CD4-positive, alpha-beta memory T cell (primary cell): ENCODE measurements at places on chromosomes 12 and 14. TPM values are rescaled to one million over a fixed set of nuclear protein-coding genes. Genes with fewer than 3 reads are reported as not detected.

GRCh38 chr14:77607741-77608302 is 8.6 kb downstream of the SPTLC2 start:
- peaks cover 54% of the 10 kb centered on the region for H3K4me1 ChIP-seq
- no peaks in the 10 kb centered on the region for H3K27me3 ChIP-seq
- no peak overlapping the region for H3K4me3 ChIP-seq
- no peak overlapping the region for H3K27ac ChIP-seq

DNA sequence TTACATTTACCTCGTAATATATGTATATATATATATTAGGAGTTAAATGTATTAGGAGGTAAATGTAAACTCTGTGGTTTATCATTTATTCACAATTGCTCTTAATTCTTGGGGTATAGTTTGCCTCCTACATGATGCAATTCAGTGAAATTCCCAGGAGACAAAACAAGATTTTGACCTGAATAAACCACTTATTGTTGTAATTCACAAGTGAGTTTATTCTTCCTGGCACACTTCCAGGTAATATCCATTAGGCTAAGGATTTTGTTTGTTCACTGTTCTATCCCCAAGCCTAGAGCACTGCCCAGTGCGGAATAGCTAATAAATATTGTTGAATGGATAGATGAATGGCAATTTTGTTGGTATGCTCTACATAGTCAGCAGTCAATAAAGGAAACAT is 3.0 kb downstream of the SMIM10L1 start:
- no peaks in the 10 kb centered on the region for H3K27me3 ChIP-seq
- no peaks in the 10 kb centered on the region for H3K36me3 ChIP-seq
- H3K4me3 ChIP-seq, result no peak overlapping the region
- no peak for DNase-seq
- peaks cover 36% of the 10 kb centered on the region for H3K4me1 ChIP-seq

DNA sequence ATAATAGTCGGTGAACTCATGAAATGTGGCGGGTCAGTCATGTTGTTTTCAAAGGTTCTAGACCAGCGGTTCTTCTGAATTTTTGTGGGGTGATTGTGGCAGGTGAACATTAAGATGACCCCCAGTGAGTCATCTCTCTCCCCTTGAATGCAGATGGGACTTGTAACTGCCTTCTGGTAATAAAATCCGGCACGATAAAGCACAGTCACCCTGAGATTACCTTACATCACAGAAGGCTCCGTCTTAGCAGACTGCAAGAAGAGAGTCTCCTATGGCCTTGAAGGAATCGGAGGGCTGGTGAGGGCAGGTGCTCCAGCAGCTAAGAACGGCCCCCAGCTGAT is 189.6 kb downstream of the FOXN3 start:
- no peaks in the 10 kb centered on the region for H3K36me3 ChIP-seq
- H3K27me3 ChIP-seq, result no peaks in the 10 kb centered on the region
- no peak overlapping the region for H3K27ac ChIP-seq
- no peak for DNase-seq
- no peak overlapping the region for H3K4me3 ChIP-seq

- DNase-seq, result no peak
- H3K27me3 ChIP-seq, result no peaks in the 10 kb centered on the region
- H3K36me3 ChIP-seq, result no peaks in the 10 kb centered on the region
- no peak overlapping the region for H3K4me3 ChIP-seq
- no peaks in the 10 kb centered on the region for H3K4me1 ChIP-seq
Observed at GRCh38 chr12:114765960-114766691, 82.2 kb upstream of the TBX3 start.

Gene DPF3
- not detected for polyA plus RNA-seq

Gene LPAR5
- polyA plus RNA-seq, result 11.9 TPM

DNA sequence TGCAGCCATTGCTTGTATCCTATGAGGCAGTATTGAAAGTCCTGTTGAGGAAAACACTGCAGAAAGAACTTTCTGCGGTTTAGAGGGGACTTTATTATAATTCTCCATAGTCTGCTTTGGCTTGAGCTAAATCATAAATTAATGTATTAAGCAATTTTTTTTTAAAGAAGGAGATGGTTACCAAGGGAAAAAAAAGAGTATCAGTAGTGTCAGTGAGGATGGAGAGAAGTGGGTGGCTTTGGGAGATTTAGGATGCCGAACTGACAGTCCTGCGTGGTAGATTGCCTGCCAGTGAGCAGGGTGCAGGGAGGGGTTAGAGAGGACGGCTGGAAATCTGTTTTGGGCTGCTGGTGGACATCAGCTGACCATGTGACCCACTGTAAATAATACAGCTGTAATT is 96.8 kb downstream of the MYRFL start:
- H3K27me3 ChIP-seq, result no peaks in the 10 kb centered on the region
- H3K27ac ChIP-seq, result no peak overlapping the region
- DNase-seq, result no peak
- H3K36me3 ChIP-seq, result no peaks in the 10 kb centered on the region

- peak; percentile 20 for DNase-seq
- H3K4me3 ChIP-seq, result no peak overlapping the region
- no peaks in the 10 kb centered on the region for H3K4me1 ChIP-seq
- H3K27ac ChIP-seq, result no peak overlapping the region
- no peaks in the 10 kb centered on the region for H3K36me3 ChIP-seq
Observed at GRCh38 chr14:31510222-31510621, 22.4 kb upstream of the GPR33 start.

GRCh38 chr12:96047229-96048211 is 12.1 kb upstream of the LTA4H start:
- peak overlapping the region; percentile 15 for H3K4me3 ChIP-seq
- no peaks in the 10 kb centered on the region for H3K36me3 ChIP-seq
- H3K27ac ChIP-seq, result peak overlapping the region; percentile 37

Gene DIO2
- polyA plus RNA-seq, result not detected

Gene STYK1
- not detected for polyA plus RNA-seq

GRCh38 chr14:52013984-52014600 is 24.7 kb downstream of the RTRAF start:
- no peak for DNase-seq
- H3K36me3 ChIP-seq, result peaks cover 11% of the 10 kb centered on the region
- H3K4me3 ChIP-seq, result no peak overlapping the region
- H3K4me1 ChIP-seq, result no peaks in the 10 kb centered on the region

DNA sequence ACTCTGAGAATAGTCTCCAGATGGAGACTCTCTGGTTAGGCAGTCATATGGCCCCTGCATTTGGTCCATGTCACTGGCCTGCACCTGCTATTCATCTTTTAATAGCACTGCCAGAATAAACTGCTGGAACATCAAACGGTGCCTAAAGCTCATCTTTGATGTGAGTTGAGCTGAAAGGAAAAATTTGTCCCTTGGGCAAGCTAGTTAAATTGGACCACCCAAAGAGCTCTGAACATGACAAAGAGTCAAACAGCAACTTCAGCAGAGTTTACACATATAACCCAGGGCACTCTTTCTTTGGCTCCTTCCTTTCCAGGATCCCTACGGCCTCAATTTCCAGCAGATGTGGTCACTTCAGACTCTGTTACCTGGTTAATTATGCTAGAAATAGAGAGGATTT is 269.9 kb downstream of the RPL10L start:
- H3K27ac ChIP-seq, result no peak overlapping the region
- no peak overlapping the region for H3K4me3 ChIP-seq
- DNase-seq, result no peak
- no peaks in the 10 kb centered on the region for H3K4me1 ChIP-seq

DNA sequence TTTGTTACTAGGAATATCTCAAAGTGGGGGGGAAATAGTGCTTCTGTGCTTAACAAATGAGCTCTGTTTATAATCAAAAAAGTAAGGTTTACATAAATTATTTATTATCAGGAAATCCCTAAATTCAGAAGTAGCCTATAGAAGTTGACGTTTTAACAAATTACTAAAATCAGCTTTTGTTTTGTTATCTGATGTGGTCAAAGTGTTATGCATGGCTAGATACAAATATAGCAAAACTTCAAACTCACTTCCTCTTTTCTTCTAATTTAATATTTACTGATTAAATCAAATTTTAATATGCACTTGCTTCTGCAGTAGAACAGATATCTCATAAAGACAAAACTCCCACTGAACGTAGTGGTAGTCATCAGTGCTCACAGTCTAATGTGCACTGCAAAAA is 47.5 kb downstream of the GARIN6 start:
- H3K4me1 ChIP-seq, result no peaks in the 10 kb centered on the region
- no peak overlapping the region for H3K27ac ChIP-seq
- no peak for DNase-seq
- H3K36me3 ChIP-seq, result no peaks in the 10 kb centered on the region
- no peak overlapping the region for H3K4me3 ChIP-seq

- no peaks in the 10 kb centered on the region for H3K4me1 ChIP-seq
- no peaks in the 10 kb centered on the region for H3K36me3 ChIP-seq
- H3K27me3 ChIP-seq, result no peaks in the 10 kb centered on the region
- no peak overlapping the region for H3K4me3 ChIP-seq
- no peak for DNase-seq
Observed at GRCh38 chr14:93713726-93714405, 74.4 kb downstream of the PRIMA1 start.

DNA sequence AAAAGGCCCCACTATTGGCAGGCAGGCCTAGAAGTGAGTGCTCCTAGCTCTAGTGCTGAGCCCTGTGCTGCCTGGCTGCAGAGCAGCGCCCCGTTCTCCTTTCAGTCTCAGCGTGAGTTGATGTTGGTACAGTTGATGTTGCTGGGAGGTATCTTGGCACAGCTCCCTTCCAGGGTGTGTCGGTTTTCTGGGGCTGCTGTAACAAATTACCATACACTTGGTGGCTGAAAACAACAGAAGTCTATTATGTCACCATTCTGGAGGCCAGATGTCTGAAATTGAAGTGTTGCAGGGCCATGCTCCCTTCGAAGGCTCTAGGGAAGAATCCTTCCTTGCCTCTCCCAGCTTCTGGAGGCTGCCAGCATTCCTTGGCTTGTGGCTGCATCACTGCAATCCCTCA is 151.4 kb downstream of the TSPAN9 start:
- no peak overlapping the region for H3K4me3 ChIP-seq
- no peaks in the 10 kb centered on the region for H3K4me1 ChIP-seq
- H3K36me3 ChIP-seq, result no peaks in the 10 kb centered on the region
- no peaks in the 10 kb centered on the region for H3K27me3 ChIP-seq

GRCh38 chr14:104424406-104425072 is 155.0 kb upstream of the C14orf180 start:
- no peaks in the 10 kb centered on the region for H3K27me3 ChIP-seq
- no peak overlapping the region for H3K27ac ChIP-seq
- no peak overlapping the region for H3K4me3 ChIP-seq
- H3K4me1 ChIP-seq, result no peaks in the 10 kb centered on the region
- DNase-seq, result no peak

Gene BEGAIN
- 0.09 TPM for polyA plus RNA-seq

DNA sequence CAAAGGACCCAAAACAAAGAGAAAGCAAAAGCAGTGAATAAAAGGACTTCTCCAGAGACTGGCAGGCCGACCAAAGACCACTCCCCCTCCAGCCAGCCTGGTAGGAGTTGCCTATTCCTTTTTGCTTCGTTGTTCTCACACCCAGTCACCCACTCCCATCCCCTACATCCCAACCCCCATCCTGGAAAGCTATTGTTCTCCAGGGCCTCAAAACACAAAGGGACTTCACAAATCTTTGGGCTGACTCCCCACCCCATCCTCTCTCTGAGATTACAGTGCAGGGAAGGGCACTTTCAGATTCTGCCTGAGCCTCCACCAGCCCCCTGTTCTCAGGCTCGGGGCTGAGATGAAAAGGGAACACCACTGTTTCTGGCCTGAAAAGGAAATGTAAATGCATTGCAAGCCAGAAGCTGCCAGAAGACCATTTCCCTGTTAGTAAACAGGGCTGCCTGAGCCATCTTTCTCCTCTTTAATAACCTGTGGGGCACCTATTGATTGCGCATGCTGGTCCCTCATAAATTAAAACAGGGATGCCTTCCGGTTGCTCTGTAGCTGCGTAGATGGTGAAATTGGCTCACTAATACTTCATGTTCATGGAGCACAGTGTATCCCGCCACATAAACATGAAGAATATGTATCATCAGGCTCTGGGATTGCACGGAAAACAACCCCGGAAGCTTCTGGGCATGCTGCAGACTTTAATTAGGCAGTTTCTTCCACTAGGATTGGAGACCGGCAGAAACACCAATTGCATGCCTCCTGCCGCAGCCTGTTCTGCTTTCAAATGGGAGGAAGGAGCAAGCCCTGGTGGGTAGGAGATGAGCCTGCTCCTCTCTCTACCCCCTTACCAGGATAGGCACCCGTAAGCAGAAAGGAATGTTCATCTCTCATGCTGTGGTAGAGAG is 130.3 kb upstream of the FUT8 start:
- H3K36me3 ChIP-seq, result no peaks in the 10 kb centered on the region
- H3K27me3 ChIP-seq, result no peaks in the 10 kb centered on the region
- peak overlapping the region; percentile 36 for H3K27ac ChIP-seq
- H3K4me1 ChIP-seq, result peaks cover 30% of the 10 kb centered on the region
- peak overlapping the region; percentile 30 for H3K4me3 ChIP-seq

Gene HIGD1C
- polyA plus RNA-seq, result not detected

GRCh38 chr12:1848745-1849144 is 28.4 kb downstream of the LRTM2 start:
- no peaks in the 10 kb centered on the region for H3K4me1 ChIP-seq
- no peak overlapping the region for H3K4me3 ChIP-seq
- no peaks in the 10 kb centered on the region for H3K27me3 ChIP-seq
- no peak for DNase-seq
- H3K27ac ChIP-seq, result no peak overlapping the region

GRCh38 chr14:37869633-37870032 is 274.2 kb downstream of the TTC6 start:
- H3K27me3 ChIP-seq, result no peaks in the 10 kb centered on the region
- H3K4me3 ChIP-seq, result no peak overlapping the region
- no peak for DNase-seq
- H3K27ac ChIP-seq, result no peak overlapping the region
- no peaks in the 10 kb centered on the region for H3K36me3 ChIP-seq

DNA sequence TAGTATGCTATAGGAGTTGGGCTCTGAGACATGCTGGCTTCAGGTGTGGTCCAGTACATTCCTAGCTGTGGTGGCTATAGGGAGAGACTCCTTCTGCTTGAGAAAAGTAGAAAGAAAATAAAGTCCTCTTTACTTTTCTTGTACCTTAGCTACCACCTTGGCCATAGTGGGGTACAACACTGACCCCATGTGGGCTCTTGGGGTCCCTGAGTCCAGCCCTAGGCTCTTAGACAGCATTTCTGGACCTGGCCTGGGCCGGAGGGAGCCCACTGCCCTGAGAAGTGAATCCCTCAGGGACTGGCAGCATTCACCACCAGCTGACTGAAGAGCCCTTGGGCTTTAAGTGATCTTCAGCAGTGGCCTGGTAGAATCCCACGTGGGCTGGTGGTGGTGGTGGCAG is 143.1 kb downstream of the SYT10 start:
- H3K36me3 ChIP-seq, result no peaks in the 10 kb centered on the region
- no peak overlapping the region for H3K27ac ChIP-seq
- no peaks in the 10 kb centered on the region for H3K27me3 ChIP-seq
- no peak for DNase-seq
- no peak overlapping the region for H3K4me3 ChIP-seq
- H3K4me1 ChIP-seq, result no peaks in the 10 kb centered on the region

Gene LEMD3
- 25.6 TPM for polyA plus RNA-seq
